Stimulated activated CD8-positive, alpha-beta memory T cell treated with anti-CD3 and anti-CD28 coated beads, Interleukin-12 subunit alpha, Interleukin-12 subunit beta, amount 100 ng/mL, for 4 hours (primary cell): ENCODE measurements at places on chromosomes 11 and 22.

DNA sequence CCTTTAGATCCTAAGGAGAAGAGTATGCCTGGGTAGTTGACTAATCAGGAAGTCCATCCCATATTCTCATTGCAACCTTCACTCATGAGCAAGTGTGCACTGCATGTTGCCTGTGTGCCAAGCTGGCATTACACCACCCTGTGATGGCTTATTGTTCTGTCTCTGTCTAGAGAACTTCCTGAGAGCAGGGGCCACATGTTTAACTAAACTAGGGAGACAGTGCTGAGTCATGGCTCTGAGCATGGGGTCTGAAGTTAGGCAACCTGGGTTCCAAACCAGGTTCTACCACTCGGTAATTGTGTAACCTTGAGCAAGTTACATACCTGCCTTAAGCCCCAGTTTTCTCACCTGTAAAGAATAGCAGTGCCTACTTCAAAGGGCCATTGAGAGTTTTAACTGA is 39.6 kb downstream of the CSNK2A3 start:
- no peak for DNase-seq

DNA sequence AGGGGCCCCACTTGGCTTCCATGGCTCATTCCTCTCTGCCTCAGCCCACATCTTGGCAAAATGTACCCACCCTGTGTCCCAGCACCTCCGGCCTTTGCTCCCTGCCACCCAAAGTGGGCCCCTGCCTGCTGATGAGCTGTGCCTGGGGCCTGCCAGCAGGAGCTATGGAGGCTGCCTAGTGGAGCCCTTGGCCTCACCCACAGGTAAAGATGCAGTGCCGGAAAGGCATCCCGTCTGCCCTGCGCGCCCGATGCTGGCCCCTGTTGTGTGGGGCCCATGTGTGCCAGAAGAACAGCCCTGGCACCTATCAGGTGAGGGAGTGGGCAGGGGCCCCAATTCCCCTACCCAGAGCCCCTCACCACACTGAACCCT is 1.3 kb downstream of the TBC1D10C start:
- DNase-seq: no peak

DNA sequence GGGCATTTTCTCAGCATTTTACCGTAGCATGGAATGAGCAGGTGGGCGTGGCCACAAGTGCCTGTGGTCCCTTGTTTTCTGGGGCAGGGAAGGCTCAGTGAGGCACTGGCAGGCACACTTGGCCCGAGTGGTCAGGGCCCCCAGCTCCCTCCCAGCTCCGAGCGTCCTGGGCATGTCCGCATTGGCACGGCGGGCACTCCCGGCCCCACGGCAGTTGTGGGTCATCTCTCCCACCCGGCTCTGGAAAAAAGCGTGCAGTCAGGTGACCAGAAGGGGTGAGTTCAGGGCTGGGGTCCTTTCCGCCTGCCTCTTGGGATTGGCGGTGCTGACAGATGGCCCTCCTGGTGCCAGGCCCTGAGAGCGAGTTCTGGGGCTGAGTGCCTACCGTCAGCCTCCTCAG is 55.8 kb downstream of the GRAMD4 start:
- no peak for DNase-seq

DNA sequence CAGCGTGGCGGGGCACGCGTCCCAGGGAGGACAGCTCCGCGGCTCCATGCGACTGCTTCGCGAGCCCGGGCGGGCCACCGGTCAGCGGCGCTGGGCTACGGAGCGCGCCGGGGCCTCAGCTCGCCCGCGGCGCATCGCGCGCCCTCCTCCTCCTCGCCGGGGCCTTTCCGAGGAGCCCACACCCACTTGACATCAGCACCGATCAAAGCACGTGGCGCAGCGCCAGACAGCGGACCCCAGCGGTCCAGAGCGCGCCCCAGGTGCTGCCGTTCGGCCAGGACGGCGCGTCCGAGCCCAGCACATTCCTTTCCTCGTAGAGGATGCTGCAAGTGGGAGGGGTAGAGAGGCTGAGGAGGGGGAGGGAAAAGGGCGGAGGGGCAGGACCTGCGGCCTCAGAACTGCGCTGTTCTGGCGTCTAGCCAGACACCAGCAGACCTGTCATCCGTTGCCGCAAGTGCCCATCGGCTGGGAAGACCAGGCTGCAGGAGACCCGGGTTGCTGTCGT is 88.6 kb downstream of the PLEKHA7 start:
- DNase-seq: no peak

- DNase-seq: peak; percentile 33
Observed at GRCh38 chr22:49983148-49984042, 22.8 kb downstream of the PIM3 start.

DNA sequence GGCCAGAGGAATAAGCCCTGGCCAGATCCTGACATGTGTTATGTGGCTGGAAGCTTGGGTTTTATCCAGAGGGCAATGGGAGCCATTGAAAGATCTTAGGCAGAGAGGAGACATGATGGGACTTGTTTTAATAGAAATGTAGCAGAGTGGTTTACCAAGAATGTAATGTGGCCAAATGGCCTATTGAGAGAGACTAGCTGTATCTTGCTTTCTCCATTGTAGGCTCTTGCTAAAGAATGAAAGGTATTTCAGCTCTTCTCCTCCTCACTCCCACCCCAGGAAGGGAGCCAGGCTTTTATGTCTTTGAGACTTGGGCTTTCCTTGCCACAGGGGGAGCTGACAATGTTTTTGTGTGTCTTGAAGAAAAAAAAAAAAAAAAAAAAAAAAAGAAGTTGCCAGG is 82.3 kb downstream of the TRIM29 start:
- DNase-seq: no peak

- DNase-seq: peak; percentile 61
Observed at GRCh38 chr22:36369004-36369921, 18.5 kb downstream of the MYH9 start.

GRCh38 chr22:44583061-44583760 is 85.2 kb upstream of the RTL6 start:
- DNase-seq: no peak

- DNase-seq: no peak
Observed at GRCh38 chr11:82536706-82537105, 197.0 kb downstream of the FAM181B start.

DNA sequence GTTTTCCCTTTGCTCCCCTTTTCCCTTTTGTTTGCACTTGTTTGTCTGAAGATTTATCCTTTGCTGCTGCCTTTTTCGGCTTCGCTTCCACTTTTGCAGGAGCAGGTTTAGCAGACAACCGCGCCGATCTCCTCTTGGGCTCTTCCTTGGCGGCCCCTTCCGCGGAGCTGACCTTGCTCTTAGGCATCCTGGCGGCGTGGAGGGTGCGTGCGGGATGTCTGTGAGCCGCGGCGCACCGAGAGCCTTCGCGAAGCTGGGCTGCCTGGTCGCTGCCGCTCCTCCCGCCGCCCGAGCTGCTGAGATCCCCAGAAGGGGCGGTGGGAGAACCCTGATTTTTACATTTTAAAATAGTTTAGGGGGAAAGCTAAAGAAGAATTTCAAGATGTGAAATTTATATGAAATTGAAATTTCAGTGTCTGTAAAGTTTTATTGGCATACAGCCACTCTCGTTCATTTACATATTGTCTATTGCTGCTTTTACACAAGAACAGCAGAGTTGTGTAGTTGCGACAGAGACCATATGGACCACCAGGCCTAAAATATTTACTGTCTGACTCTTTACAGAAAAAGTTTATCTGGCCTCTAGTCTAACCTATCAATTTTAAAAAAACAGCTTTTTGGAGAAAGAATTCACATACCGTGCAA is 105.2 kb upstream of the RRM1 start:
- no peak for DNase-seq
